ENCODE measurements at places on chromosomes 1 and 21.

DNA sequence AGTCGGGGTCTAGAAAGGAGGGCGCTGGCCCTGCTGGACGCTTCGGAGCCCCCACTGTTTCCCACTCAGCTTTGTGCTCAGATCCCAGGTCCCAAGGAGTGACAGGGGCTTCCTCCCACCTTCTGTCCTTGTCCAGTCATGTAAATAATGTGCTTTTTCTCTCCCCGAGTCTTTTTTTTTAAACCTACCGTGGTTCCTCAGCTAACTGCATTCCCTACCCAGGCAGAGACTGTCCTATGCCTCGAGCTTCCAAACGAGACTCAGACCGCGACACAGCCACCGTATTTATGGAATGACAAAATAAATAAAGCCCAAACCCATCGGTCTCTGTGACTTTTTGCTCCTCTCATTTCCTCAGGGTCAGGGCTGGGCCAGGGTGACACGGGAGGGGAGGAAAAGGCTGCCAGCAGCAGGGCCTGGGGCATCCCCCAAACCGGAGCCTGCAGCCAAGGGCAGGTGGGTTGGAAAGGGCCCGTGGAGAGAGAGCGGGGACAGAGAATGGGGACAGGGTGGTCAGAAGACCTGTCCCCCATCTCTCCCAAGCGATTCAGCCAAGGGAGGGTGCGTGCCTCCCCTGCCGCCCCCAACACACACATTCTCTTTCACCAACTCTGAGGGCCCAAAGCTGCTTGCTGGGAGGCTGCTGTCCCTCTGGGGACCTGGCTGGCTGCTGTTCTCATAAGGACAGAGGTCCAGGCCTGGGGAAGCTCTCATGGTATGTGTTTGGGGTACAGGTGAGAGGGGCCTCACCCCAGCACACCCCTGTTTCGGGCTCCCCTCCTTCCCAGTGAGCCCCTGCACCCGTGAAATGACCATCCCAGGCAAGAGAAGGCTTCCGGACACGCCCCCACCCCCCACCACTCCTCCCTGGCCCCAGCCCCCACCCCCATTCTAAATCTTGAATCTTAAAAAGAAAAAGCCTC, 55.4 kb downstream of the KCNAB2 start:
- no peak for DNase-seq

GRCh38 chr1:155038602-155039307, 5.1 kb downstream of the DCST1 start:
- no peak for DNase-seq

DNA sequence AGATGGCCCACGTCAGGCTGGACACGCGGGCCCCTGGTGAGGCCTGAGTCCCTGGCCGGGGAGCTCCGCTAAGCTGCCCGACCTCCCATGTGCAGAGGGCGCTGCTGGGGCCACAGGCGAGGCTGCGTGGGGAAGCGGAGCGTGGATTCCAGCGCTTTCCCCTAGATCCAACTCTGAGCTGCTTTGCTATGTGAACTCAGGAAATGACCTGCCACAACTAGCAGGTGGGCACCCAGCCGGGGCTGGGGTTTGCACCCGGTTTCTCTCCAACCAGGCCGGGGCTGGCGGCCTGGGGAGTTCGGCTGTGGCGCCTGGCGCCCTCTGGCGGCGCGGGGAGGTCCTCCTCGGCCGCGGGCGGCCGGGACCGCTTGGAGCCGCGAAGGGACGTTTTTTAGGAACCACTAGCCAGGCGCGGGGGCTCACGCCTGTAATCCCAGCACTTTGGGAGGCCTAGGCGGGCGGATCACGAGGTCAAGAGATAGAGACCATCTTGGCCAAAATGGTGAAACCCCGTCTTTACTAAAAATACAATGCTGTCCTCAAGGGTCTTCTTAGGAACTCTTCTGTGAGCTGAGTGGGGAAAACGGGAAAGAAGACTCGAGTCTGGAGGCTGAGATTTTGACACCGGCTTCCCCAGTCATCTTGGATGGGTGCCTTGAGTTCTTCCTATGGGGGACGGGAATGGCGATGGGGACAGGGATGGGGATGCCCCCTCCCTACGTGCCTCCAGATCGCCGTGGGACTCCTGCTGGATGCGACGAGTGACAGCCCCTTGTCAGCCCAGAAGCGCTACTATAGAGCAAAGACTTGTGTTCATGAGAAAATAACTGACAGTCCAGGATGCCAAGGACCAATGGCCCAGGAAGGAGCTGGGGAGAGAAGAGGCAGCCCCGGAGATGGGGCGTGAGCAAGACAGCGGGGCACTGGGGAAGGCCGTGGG, 12.6 kb downstream of the PYCR2 start:
- DNase-seq: no peak

GRCh38 chr1:14524826-14525636, 73.5 kb upstream of the KAZN start:
- DNase-seq: no peak

- no peak for DNase-seq
These were observed 570 bp downstream of the KCND3 start for GRCh38 chr1:111988743-111989453.

DNA sequence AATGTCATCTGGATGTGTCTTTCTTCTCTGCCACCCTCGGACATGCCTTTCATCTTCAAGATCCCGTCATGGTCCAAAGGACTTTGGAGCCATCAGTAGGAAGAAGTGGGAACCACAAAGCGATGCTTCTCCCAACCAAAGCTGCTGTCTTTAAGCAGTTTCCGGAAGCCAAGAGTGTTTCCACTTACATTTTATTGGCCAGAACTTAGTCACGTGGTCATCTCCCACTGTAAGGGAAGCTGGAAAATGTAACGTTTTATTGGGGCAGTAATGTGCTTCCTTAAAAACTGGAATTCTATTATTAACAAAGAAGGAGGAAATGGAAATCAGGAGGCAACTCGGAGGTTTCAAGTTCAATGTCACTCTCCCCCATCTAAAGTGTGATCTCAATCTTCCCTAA, 170.8 kb downstream of the ATG4C start:
- DNase-seq: no peak

DNA sequence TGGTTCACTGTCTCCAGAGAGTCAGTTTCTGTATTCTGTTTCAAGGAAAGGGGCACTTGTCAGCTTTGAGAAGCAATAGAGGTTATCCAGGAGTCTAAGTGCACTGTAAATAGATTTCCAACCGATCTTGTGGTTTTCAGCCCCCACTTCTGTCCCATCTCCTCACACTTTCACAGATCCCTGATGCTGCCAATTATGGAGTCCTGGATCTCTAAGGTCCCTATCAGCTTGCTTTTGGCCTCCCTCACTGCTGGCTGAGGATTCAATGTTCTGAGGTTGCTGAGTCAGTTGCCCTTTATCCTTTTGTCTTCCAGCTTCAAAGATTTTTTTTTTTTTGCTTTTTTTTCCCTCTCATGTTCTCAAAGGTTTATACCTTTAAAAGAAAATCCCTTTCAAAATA, 98.4 kb downstream of the DIRAS3 start:
- DNase-seq: no peak

GRCh38 chr1:42379794-42380585, 602 bp upstream of the RIMKLA start:
- no peak for DNase-seq

- no peak for DNase-seq
These were observed 31.3 kb downstream of the CACNA1E start for GRCh38 chr1:181514298-181515290.

DNA sequence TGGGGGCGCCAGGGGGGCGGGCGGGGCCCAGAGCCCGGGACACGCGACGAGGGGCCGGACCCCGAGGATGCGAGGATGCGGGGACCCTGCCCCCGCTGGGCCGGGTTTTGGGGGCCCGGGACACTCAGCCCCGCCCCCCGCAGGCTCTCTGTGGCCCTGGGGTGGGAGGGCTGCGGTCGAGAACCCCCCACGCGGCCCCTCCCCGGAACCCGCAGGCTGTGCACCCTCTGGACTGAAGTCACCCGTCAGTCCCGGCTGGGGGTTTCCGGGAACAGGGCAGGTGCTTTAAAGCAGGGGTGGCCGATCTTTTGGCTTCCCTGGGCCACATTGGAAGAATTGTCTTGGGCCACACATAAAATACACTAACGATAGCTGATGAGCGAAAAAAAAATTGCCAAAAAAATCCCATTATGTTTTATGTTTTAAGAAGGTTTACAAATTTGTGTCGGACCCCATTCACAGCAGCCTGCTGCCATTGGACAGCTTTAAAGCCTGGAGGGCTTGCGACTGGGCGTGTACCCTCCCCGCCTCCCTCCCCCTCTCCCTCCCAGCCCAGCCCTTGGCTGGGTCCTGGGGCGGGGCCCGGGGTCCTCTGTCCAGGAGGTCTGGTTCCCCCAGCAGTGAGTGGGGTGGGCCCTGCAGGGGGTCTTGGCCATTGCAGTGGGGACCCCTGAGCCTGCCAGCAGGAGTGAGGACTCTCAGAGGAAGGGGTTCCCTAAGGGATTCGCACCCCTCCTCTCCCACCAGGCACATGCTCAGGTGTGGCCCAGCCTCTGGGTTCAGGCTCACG, 21.6 kb upstream of the C1orf159 start:
- no peak for DNase-seq

- no peak for DNase-seq
These were observed 2.0 kb upstream of the OLIG2 start for GRCh38 chr21:33023574-33024200.

DNA sequence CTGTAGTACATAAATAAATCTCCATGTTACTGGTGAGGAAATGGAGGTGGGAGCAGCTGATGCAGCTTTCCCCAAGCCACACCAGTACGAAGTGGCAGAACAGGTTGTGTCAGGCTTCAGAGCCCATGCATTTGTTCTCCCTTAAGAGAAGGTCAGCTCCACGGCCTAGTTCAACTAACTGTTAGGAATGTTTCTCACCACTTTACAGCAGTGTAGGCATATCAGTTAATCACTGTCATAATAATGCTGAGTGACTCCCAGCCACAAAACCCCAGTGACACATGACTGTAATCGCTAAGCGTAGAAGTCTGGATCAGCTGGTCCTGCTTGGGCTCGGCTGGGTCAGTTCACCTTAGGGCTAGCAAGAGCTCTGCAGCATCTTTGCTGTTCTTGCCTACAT, 90.4 kb downstream of the VPS26C start:
- DNase-seq: no peak

DNA sequence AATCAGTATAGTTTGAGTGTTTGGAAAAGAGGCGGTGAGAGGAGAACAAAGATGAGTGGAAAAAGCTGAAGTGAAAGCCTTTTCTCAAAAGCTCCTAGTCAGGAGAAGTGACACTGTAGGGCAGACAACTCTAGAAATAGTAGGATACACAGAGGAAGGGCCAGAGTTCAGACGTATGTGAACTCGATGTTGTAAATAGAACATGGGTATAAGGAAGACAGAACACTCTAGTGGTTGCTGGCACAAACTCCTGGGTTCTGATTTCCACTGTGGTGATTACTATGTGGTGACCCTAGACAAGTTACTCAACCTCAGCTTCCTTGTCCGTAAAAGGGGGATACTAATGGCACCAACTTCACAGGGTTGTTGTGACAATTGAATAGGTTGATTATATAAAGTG, 30.2 kb upstream of the MGST3 start:
- no peak for DNase-seq

DNA sequence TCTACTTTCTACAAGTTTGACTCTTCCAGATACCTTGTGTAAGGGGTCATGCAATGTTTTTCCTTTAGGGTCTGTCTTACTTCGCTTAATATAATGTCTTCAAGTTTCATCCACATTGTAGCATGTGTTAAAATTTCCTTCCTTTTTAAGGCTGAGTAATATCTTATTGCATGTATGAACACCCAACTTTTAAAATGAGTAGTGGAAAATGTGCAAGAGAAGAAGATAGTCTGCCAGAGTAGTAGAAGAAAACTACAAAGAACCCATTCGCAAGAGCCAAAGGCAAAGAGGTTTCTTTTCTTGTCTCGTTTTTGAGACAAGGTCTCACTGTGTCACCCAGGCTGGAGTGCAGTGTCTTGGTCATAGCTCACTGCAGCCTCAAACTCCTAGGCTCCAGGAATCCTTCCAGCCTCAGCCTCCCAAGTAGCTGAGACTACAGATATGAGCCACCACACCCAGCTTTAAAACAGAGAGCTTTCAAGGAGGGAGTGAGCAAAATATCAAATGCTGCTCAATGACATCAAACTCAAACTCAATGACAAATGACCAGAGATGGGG, 9.4 kb downstream of the IL23R start:
- DNase-seq: no peak

DNA sequence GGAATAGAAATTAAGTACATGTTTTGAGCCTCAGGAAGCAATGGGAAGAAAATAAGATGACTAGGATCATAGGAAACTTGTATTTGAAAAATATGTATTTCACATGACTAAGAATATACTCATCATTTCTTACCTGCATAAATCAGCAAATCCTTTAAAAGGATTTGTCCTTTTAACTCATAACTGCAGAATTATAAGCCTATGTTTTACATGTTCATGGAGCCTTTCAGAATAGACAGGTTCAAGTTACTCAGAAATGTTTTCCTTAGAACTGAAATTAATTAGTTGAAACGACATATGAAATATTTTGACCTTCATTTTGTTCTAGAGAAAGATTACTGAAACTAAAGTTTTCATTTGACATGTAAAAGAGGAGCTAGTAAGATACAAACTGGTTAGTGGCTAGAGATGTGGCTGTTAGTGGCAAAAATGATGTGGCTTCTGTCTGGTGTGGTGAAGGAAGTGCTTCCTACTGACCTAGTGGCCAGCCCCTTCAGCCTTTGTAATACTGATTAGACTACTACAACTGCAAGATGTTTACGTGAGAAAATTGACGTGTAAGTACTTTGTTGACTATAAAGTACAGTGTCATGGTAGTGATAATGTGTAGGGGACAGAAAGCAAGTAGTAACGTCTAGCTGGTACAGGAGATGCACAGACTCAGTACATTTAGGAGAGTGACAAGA, 54.7 kb downstream of the PACC1 start:
- no peak for DNase-seq

DNA sequence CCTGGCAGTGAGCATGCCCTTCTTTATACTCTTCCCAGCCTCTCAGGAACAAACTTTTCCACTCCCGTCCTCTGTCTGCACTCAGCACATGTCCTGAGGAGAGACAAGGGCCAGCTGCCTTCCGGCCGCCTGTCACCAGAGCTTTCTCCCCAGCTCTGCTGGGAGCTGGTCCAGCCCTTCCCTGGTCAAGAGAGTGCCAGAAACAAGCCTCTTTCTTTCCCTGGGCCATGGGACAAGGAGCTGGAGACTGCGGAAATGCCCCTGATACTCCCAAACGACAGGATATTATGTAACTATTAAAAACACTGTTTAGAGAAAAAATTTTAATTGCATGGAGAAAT, 10.4 kb downstream of the LAMB3 start:
- DNase-seq: no peak

DNA sequence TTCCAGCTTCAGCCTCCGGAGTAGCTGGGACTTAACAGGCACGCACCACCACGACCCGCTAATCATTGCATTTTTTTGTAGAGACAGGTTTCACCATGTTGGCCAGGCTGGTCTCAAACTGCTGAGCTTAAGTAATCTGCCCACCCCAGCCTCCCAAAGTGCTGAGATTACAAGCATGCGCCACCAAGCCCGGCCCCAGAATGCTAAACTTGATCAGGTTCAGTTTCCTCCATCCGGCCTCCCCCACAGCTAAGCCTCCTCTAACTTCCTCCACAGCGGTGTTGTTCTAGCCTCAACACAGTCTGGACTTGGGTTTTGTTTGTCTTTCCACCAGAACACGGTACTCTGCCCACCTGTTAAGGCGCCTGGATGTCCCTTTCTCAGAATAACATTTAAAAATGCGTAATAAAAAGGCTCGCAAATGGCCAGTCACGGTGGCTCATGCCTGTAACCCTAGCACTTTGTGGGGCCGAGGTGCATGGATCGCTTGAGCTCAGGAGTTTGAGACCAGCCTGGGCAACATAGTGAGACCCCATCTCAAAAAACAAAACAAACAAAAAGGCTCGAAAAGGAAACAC, 2.4 kb downstream of the PARP1 start:
- DNase-seq: no peak

Data from fibroblast of skin of left biceps (primary cell).